Fibroblast of the conjunctiva (primary cell): ENCODE measurements at places on chromosomes 2 and 18.
A peak's percentile ranks its signal among the peaks of the same experiment; 100 is the strongest.

GRCh38 chr2:7011356-7012083 is 94.3 kb downstream of the RNF144A start:
- DNase-seq = peak; percentile 87

DNA sequence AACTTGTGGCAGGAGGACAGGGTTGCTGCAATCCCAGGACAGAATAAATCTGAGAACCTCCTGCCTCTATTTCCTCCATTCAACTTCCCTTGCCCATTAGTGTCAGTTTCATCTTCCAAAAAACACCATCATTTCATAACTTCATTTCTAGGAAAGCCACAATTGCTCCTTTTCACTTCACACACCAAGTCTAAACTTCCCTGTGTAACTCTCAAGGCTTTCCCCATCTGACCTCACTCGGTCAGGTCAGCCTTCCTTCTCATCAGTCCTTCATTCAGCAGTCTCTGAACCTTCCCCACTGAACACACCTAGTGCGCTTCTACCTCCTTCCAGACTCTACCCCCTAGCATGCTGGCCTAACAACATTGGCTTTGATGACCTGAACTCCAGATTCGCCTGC is 35.8 kb downstream of the TCF7L1 start:
- no peak for DNase-seq

GRCh38 chr18:26650310-26651268 is 102.2 kb upstream of the KCTD1 start:
- no peak for DNase-seq

GRCh38 chr2:196988639-196989038 is 62.1 kb upstream of the PGAP1 start:
- DNase-seq = no peak

DNA sequence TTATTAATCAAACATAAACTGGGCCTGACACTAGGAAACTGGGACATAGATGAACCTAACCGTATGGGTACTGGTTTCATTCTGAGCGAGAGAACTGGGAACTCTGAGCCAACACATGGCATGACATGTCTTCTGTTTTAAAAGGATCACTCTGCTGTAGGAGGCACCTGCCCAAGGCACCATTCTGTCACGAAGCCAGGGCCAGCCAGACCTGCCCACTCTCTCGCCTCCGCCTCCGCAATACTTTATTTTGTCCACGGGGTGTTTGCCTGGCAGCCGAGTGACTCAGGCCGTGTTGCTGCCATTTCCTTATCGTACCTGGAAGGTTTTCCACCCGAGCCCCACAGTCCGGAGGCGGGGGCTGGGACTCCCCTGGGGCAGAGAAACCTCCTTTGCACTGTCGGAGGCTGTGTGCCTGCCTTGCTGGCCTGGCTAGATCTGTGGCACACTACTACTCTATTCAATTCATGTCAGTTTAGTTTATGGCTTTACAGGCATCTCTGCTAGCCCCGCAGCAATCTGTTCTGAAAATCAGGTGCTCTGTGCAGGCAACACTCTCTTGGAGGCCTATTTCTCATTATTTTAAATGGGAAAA is 120.4 kb upstream of the ACKR3 start:
- no peak for DNase-seq

DNA sequence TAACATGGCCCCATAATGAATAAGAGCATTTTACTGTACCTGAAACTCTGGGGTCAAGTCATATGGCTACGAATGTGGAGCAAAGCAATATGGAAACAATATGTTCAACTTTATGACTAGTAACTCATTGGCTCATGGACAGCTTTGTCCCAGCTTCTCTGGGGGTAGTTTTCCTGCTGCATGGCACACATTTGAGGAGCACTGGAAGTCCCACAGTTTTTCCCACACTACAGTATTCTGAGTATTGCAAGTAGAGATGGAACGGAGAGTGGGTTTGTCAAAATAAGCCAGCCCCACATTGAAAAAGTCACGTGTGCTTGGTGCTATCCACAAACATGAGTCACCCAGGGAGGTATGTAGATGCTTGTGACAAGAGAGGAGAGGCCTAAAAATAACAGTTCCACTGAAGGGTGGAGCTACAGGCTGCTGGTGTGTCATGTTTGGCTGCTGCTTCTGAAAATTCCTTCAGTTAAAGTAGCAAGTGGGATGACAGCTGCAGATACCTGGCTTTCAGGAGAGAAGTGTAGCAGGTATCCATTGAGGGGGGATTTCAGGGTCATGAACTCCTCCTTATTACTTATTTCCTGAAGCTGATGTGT is 48.2 kb upstream of the CTAGE1 start:
- DNase-seq = peak; percentile 83

DNA sequence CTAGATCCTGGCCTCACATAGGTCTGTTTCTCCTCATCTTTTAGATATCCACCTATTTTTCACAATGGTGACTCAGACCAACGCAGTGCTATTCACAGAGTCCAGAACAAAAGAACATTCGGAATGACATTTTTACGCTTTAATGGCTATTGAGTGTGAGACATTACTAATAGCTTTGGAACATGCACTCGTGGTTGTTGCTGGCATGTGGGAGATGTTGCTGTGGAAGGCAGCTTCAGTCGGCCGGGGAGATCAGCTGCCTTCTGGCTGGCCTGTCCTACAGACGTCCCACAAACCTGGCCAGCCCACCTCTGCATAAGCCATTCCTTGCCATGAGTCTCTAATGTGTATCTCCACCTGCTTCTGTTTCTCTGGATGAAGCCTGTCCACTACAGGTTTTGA is 3.4 kb downstream of the MBP start:
- no peak for DNase-seq

- DNase-seq = no peak
Observed at GRCh38 chr18:27636576-27637085, 451.5 kb upstream of the CHST9 start.

GRCh38 chr2:20291106-20291564 is 59.5 kb downstream of the PUM2 start:
- peak; percentile 82 for DNase-seq

DNA sequence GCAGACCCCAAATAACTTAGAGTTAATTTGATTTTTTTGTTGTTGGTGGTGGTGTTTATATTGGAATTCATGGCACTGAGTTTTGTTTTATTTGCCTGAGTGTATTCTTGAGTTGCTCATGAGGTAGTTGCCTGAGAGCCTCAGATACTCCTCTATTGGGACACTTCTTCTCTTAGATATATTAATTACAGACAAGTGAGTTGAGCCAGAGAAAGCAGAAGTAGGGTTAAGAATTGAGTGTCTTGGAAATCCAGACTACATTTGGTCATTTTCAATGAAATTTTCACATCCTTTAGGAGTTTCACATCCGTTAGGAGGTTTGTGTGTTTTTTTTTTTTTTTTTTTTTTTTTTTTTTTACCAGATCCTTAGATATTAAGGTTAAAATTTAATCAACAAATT is 29.0 kb downstream of the FMNL2 start:
- DNase-seq = no peak

DNA sequence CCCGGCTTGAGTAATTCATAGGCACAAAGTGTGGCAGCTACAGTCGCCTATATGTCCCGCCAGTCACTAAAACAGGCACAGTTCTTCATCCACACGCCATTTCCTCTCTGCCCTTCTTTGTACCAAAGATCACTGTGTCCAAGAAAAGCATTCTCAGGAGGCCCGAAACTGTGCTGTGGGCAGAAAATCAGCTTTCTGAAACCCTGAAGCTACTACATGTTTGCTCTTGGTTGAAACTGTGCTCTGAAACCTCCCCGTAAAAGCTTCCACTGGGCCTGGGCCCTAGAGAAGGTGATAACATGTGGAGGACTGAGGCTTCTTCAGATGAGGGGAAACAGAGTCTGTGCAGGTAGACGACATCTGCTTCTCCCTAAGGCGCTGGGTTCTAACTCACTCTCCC is 75.6 kb upstream of the ID2 start:
- no peak for DNase-seq

DNA sequence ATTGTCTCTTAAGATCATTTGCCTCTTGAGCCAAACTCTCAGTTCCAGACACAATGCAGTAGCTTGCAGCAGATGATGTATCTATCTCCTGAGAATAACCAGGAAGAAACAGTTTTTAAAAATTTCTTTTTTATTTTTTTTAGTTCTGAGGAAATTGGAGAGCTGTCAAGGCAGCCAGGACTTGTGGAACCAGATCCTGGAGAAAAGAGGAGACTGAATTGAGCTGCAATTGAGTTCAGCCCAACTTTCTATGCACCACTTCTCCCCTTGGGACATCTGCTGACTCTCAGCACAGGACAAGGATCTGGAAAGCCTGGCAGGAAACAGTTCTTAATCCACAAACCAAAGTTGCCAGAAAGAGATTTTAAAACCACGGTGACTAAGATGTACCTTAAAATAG is 13.5 kb upstream of the CSRNP3 start:
- DNase-seq = no peak

GRCh38 chr18:48238636-48239035 is 170.5 kb downstream of the ZBTB7C start:
- DNase-seq = no peak

GRCh38 chr18:57329856-57330255 is 22.5 kb upstream of the ST8SIA3 start:
- DNase-seq = no peak

DNA sequence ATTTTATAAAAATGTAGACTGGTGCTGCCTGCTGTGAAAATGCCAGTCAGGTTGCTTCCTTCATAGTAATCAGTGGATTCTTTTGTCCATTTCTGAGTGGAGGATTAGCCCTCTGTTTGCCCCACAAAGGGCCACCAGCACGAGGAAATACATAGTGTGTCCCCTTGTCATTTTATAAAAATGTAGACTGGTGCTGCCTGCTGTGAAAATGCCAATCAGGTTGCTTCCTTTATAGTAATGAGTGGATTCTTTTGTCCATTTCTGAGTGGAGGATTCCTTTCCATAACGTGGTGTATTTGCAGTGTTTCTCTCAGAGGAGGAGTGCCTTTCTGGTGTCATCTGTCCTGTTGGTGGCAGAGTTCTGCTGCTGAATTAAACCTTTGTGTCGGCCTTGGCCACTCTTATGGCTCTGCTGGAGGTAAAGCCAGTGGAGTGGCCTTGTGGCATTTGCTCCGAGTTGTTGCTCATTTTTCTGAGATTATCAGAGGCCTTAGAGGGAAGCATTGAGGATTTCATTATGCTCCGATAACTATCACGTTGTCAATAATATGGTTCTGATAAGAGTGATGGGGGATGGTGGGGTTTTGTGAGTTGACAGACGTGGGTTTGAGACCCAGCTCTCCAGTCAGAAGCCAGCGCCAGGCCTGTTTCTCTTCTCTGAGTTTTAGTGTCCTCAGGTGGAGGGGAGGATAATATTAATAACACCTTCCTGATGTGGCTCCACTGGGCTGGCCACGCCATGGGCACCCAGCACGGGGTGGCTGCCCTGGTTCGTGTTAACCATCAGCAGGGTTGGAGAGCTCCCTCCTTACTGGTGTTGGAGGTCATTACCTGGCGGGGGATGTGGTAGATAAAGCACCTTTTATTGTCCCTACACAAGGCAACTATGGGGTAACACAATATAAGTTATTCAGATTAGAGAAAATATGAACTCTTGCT is 96.6 kb downstream of the NEDD4L start:
- DNase-seq = no peak

- no peak for DNase-seq
Observed at GRCh38 chr2:169709331-169709730, 15.1 kb downstream of the PHOSPHO2 start.

GRCh38 chr2:170778900-170779299 is 8.7 kb downstream of the ERICH2 start:
- no peak for DNase-seq

GRCh38 chr2:15010346-15010745 is 377.8 kb downstream of the LRATD1 start:
- no peak for DNase-seq

- DNase-seq = no peak
Observed at GRCh38 chr2:185625604-185626003, 113.0 kb upstream of the FSIP2 start.

GRCh38 chr2:126995621-126996377 is 97.1 kb downstream of the TEX51 start:
- no peak for DNase-seq

DNA sequence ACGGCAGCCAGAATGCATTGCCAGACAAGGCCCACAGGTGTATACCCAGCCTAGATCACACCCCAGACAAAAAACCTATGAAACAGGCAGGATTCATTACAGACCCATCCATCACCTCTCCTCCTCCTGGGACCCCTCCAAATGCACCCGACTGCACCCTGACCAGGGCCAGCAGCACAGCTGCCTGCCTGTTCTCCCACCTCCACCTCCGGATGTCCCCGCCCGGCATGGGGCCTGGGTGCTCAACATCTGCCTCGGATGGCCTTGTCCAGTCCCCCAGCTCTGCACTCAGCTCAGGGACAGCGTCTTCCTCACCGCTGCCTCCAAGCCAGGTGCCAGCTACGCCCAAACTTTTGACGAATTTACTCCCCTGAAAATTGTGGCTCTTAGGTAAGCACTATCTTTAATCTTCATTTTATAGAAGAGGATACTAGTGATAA is 91.1 kb downstream of the TPO start:
- DNase-seq = no peak

- DNase-seq = peak; percentile 67
Observed at GRCh38 chr2:19648583-19648982, 253.2 kb downstream of the TTC32 start.

GRCh38 chr18:66727991-66728390 is 124.1 kb upstream of the CDH19 start:
- DNase-seq = no peak

DNA sequence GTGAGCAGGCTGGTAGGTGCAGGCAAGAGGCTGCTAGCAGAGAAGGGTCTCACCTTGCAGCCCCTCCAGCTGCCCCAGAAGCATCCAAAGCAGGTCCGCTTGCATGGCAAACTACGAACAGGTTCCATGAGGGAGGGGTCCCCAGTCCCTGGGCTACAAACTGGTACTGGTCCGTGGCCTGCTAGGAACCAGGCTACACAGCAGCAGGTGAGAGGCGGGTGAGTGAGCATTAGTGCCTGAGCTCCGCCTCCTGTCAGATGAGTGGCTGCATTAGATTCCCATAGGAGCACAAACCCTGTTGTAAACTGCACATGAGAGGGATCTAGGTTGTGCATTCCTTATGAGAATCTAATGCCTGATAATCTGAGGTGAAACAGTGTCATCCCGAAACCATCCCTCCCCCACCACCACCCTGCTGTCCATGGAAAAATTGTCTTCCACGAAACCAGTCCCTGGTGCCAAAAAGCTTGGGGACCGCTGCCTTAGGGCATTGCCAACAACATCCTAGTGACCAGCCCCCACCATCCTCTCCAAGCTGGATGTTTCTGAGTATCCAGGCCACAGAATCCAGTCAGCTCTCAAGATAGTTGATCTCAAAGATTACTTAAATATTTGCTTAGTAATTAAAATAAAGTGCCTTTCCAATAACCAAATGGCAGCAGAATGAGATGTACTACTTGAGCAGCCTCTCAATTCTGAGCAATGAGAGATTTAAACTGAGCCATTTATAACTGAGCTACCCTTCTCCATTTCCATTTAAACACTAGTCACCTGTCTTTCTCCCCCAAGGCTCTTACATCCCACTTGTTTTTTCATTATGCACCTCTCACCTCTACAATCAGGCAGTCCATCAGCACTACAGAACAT is 32.4 kb downstream of the LRP2 start:
- no peak for DNase-seq

DNA sequence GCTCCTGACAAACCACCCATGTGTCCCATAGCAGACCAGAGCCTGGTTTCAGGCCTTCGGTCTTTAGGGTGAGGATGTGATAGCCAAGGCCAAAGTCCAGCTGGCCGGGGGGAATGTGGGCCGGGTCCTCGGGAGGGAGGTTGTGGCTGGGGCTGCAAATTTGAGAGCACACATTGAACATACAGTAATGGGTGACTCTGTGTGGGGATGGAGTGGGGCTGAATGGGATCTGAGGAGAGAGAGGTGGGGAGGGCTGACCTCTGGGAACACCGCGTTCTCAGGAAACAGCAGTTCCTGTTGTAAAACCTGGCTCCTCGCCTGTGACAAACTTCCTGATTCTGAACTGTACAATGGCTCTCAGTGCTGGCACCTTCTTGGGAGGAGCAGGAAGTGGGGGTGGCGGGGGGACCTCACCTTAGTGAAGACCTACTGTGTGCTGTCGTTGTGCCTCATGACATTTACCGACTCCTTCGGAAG is 48.8 kb downstream of the MCFD2 start:
- no peak for DNase-seq
